HepG2 (cell line): ENCODE measurements at places on chromosomes 3 and 15. TPM values are rescaled to one million over a fixed set of nuclear protein-coding genes. Genes with fewer than 3 reads are reported as not detected.

The CNTN3 gene
- not detected in 2 replicates for total RNA-seq

The HDC gene
- not detected in 2 replicates for total RNA-seq

The LSM3 gene
- 19.4 and 28.7 TPM in 2 replicates for total RNA-seq

The UBA5 gene
- 46.8 and 52.2 TPM in 2 replicates for total RNA-seq

The NPAP1 gene
- not detected in 2 replicates for total RNA-seq

The ST6GAL1 gene
- total RNA-seq, result 62.1 and 79.9 TPM in 2 replicates

The ADGRG7 gene
- not detected in 2 replicates for total RNA-seq

The TM4SF18 gene
- not detected in 2 replicates for total RNA-seq

DNA sequence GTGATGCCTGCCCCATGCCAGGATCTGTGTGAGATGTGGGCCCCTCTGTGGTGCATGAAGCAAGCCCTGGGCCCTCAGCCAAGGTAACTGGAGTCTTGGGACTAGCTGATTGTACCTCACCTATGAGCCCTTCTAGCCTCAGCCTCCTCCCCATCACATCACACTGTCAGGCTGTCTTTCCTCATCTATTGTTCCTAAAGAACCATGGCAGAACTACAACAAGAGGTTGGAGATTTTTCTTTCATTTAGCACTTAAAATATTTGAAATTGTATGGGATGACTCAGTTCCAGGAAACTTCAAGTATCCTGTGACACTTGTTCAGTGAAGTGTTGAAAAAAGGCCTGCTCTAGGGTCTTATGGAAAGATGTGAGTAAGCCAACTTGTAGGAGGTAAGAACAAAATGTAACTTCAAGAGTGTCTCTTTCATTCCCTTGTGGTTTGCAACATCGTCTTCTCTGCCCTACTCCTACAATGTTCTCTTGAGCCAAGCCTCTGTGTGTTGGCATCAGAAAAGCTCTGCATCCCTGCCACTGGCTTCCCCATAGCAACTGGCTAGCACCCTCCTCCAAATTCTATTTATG, 58.7 kb upstream of the TIPARP start:
- H3K4me1 ChIP-seq, result no peaks in the 10 kb centered on the region
- no peak overlapping the region for H3K4me3 ChIP-seq
- no peak overlapping the region for H3K27ac ChIP-seq
- no peak for DNase-seq
- no peaks in the 10 kb centered on the region for H3K27me3 ChIP-seq

GRCh38 chr15:68228971-68229385, 550 bp downstream of the CLN6 start:
- peak overlapping the region; percentile 60 for H3K4me3 ChIP-seq
- H3K4me1 ChIP-seq, result peaks cover 75% of the 10 kb centered on the region
- no peak for DNase-seq
- 0 out of 3 replicates have a peak, but pooled peaks cover 5% of the 10 kb centered on the region for H3K36me3 ChIP-seq
- H3K27ac ChIP-seq, result peak overlapping the region; percentile 89

DNA sequence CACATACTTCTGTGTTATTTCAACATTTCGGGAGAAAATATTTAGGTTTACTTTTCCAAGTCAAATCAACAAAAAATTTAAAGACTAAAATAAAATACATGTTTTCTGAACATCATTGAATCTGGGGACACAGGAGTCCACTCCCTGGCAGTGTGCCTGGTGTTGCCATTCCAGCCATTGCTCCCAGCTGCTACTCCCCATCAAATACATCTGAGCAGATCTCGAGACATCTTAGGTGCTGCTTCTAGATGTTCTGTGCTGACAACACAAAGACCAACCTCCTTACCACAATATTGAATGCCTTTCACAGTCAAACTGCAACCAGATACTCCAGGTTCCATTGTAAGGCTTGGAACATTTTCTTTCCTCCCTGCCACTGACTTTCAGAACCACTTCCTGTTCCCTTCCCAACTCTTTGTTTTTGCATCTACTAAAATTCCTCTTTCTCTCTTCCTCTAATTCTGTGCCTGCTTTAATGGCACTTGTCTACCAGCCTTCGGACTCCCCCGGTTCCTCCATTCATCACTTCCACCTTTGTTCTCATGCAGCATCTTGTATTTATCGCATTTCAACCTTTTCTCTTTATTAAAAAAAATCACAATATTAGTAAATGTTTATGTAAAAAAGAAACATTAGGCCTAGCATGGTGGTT, 81.1 kb upstream of the SLC4A7 start:
- H3K36me3 ChIP-seq, result no peaks in the 10 kb centered on the region
- H3K4me1 ChIP-seq, result 0 out of 2 replicates have a peak, but pooled peaks cover under 1% of the 10 kb centered on the region
- no peak for DNase-seq
- no peak overlapping the region for H3K27ac ChIP-seq
- no peak overlapping the region for H3K4me3 ChIP-seq

GRCh38 chr15:76312540-76313174, 1.4 kb upstream of the ETFA start:
- H3K27me3 ChIP-seq, result no peaks in the 10 kb centered on the region; the same call in 2 of the 3 replicates
- peaks cover 54% of the 10 kb centered on the region for H3K4me1 ChIP-seq
- DNase-seq, result peak; percentile 75
- no peaks in the 10 kb centered on the region for H3K36me3 ChIP-seq
- H3K4me3 ChIP-seq, result peak overlapping the region; percentile 9; the same call in 1 of the 2 replicates

- no peak overlapping the region for H3K27ac ChIP-seq
- peak; percentile 6 for DNase-seq
- no peaks in the 10 kb centered on the region for H3K4me1 ChIP-seq
- H3K4me3 ChIP-seq, result no peak overlapping the region
- 0 out of 2 replicates have a peak, but pooled peaks cover 1% of the 10 kb centered on the region for H3K36me3 ChIP-seq
Measured at GRCh38 chr3:24181256-24181655, 236.2 kb downstream of the NR1D2 start.

- no peaks in the 10 kb centered on the region for H3K27me3 ChIP-seq
- H3K4me1 ChIP-seq, result no peaks in the 10 kb centered on the region
- no peak overlapping the region for H3K27ac ChIP-seq
- no peak overlapping the region for H3K4me3 ChIP-seq
- peak; percentile 23 for DNase-seq
- H3K36me3 ChIP-seq, result no peaks in the 10 kb centered on the region
Measured at GRCh38 chr3:99686955-99687612, 48.7 kb downstream of the COL8A1 start.

GRCh38 chr15:29670266-29670665, 152.0 kb downstream of the TJP1 start:
- H3K27me3 ChIP-seq, result no peaks in the 10 kb centered on the region
- H3K27ac ChIP-seq, result no peak overlapping the region
- DNase-seq, result no peak
- no peak overlapping the region for H3K4me3 ChIP-seq

DNA sequence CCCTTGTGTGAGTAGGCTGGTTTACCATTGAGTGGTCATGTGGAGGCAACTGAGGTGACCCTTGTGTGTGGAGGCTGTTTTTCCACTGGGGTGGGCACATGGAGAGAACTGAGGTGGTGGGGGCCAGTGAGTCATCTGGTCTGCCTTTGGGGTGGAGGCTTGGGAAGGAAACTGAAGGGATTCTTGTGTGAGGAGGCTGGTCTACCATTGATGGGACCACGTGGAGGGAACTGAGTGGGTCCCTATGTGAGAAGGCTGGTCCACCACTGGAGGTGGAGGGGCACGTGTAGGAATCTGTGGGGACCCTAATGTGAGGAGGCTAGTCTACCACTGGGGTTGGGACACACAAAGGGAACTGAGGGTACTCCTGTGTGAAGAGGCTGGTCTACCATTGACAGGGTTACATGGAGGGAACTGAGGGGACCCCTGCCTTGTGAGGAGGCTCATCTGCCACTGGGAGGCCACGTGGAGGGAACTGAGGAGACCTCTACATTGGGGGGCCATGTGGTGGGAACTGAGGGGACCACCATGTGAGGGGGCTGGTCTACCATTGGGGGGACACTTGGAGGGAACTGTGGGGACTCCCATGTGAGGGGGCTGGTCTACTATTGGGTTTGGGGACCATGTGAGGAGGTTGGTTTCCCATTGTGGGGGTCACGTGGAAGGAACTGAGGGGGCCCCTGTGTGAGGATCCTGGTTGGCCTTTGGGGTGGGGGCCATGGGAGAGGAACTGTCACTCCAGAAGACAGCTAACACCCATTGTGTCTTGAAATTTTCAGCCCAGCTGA, 164.5 kb downstream of the WNT7A start:
- H3K4me1 ChIP-seq, result peaks cover 16% of the 10 kb centered on the region
- no peak for DNase-seq
- H3K4me3 ChIP-seq, result no peak overlapping the region

GRCh38 chr3:107421170-107421792, 44.0 kb downstream of the CCDC54 start:
- DNase-seq, result peak; percentile 52
- no peaks in the 10 kb centered on the region for H3K36me3 ChIP-seq
- H3K27ac ChIP-seq, result no peak overlapping the region

DNA sequence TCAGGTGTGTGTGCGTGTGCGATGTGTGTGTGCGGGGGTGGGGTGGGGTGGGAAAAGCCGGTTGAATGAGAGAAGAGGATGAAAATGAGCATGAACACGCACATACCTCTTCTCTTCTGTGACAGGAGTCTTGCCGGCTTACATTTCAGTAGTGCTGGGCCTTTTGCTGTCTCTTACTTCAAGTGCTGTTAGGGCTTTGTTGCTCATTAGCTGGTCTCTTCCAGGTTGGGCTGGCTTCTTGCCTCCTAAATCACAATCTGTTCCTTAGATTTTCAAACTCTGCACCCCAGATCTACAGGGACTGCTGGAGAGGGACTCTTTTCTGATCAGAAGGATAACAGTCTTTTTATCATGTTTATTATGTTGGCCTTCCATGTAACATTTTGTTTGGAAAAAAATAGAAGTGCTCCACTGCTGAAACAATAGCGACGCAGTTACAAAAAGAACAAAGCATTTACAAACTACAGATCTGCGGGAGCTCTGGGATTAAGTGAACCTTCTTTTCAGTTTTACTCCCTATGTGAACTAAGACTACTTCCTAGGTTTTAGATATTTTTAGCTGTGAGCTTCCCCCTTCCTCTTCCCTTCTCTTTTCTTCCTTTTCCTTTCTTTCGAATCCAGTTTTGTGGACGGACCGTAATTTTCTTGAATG, 48.5 kb downstream of the USP13 start:
- DNase-seq, result no peak
- no peaks in the 10 kb centered on the region for H3K4me1 ChIP-seq
- no peak overlapping the region for H3K27ac ChIP-seq
- H3K4me3 ChIP-seq, result no peak overlapping the region
- H3K27me3 ChIP-seq, result no peaks in the 10 kb centered on the region
